ENCODE measurements at places on chromosomes 16 and 17.
A peak's percentile ranks its signal among the peaks of the same experiment; 100 is the strongest.

GRCh38 chr17:79883202-79883601 lies 44.0 kb upstream of the CBX4 start:
- DNase-seq: no peak

DNA sequence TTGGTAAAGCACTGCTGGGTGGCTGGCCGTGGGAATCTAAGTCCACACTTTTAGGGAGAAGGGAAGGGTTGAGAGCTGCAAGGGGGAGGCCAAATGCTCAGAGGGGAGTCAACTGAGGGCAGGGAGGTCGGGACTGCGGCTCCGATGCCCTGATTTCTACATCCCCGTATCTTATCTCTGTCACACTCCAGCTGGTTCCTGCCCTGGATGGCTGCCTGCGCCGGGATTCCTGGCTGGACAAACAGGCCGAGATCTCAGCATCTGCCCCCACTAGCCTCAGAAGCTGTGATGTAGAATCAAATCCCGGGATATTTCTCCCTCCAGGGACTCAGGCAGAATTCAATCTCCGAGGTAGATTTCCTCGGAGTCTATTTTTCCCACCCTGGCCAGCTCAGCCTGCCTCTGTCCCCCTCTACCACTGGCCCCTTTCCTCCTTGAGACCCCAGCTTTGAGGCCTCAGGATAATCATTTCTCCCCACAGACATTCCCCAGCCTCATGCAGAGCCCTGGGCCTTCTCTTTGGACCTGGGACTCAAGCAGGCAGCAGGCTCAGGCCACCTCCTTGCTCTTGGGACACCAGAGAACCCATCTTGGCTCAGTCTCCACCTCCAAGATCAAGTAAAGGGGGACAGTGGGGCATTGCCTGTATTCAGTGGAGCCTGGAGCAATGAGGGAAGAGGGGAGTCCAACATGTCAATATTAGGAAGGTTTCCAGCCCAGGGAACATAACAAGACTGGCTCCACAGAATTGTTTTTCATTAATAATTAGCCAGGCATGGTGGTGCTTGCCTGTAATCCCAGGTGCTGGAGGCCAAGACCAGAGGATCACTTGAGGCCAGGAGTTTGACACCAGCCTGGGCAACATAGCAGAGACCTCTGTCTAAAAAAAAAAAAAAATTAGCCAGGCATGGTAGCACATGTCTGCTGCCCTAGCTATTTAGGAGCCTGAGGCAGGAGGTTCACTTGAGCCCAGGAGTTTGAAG lies 1.8 kb downstream of the SHBG start:
- no peak for DNase-seq

GRCh38 chr17:66775271-66775670 lies 59.6 kb upstream of the CACNG5 start:
- no peak for DNase-seq

GRCh38 chr17:16989953-16990860 lies 18.3 kb upstream of the TNFRSF13B start:
- DNase-seq: peak; percentile 75

GRCh38 chr17:79446399-79447009 lies 164.3 kb downstream of the RBFOX3 start:
- no peak for DNase-seq

- no peak for DNase-seq
Measured at GRCh38 chr16:12602811-12603698, 200.6 kb downstream of the CPPED1 start.

DNA sequence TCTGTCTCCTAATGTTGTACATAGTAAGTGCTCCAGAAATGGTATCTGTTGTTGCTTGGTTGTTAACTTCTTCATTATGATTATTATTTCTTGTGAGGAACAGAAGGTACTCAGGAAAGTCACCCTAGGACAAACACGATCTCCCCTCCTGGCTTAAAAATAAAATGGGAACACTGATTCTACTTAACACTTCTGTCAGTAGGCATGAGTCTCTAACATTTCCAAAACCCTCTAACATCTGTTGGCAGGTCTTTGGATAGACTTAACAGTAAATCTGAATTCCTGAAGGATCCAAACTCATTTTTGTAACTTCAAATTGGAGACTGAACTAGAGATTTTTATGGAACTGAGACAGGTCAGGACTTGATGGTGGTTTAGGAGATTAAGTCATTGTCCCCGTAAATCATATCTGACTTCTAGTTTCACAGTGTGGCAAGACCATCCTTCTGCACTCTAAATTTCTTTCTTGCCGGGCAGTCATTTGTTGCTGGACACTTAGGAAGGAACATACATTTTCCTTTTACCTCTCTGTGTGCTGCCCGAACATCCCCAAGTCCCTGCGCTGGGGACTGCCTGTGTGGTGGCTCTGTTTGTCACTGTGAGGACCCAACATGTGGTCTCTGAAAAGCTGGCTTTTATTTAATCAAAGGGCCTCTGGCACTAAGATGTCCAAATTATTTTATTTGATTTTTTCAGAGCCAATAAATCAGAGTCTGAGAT lies 149.9 kb downstream of the NPIPB5 start:
- no peak for DNase-seq

- no peak for DNase-seq
Measured at GRCh38 chr16:89200124-89200849, at the start of gene SLC22A31. Gene SLC22A31, minus strand, starts transcription at chr16:89200537. Its CDS starts 36 bp downstream, at chr16:89200501.

DNA sequence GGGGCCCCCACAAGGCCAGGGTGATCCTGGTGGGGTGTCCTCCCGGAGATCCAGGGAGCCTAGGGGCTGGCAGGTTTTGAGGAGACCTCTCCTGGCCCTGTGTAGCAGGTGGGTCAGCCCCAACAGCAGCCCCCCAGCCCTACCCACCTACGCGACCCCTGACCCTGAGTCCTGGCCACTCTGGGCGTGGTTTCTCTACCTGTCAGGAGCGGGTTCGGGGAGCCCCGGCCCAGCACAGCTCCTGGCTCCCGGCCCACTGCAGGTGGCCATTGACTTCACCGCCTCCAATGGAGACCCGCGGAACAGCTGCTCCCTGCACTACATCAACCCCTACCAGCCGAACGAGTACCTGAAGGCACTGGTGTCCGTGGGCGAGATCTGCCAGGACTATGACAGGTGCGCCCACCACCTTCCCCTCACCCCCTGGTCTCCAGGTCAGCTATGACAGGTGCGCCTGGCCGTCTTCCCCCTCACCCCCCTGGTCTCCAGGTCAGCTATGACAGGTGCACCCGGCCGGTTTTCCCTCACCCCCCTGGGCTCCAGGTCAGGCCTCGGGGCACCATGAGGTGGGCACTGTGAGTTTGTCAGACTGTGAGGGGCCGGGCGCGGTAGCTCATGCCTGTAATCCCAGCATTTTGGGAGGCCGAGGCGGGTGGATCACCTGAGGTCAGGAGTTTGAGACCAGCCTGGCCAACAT lies 13.0 kb downstream of the CPNE7 start:
- no peak for DNase-seq

DNA sequence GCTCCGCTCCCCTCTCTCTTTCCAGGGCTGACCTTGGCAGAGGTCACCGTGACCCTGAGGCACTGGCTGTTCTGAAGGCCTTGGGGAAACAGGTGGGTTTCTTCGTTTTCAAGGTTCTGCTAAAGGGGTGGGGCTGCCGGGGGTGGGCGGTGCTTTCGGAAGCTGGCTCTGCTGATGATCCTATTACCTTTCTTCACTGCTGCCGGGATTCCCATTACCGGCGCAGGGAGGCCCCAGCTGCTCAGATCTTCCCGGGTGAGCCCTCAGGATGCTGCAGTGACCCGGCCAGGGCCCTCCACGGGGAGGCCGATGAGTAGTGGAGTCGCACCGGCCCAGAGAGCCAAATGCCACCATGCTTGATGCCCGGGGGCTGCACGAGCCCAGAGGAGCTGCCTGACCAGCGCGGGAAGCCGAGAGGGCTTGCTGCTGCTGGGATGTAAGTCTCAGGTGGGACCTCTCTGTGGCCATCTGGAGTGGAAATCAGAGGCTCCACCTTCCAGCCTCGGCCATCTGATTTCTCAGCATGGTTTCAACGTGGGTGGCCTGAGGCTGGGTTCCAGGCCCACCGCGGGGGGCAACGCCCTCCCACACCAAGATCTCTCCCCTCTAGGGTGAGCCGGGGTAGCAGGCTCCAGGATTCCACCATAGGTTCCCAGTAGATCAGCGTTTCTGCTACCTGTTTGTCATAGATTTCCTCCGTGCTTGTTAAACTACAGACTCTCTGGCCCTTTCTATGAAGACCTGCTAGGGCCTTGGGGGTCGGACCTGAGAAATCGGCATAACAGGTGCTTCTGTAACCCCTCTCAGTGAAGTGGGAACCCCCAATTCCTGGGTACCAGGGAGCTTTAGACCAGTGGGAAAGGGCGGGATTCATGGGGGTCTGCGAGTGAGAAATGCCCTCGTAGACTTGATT lies 21.6 kb upstream of the ADCY7 start:
- DNase-seq: no peak

Measured in fibroblast of upper back skin (primary cell).